AG08395 (cell line): ENCODE measurements at places on chromosomes 7 and 10.

- no peak for DNase-seq
These were observed 14.1 kb upstream of the DLG5 start for GRCh38 chr10:77940627-77941026.

DNA sequence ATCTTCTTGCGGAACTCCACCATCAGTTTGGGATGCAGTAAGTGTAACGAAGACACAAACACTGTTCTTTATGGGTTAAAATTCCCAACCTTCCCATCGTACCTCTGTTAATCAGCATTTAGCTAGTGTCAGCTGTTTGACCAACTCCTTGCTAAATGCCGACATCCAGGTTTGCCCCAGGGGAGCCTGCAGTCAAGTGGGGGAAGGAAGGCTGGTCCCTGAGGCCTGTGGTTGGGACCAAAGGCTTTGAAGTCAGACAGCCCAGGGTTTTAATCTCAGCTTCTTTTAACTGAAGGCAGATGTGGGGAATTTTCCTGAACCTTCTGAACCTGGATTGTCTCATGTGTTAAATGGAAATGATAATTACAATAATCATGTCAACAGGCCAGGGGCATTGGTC lies 443.7 kb downstream of the GLRX3 start:
- no peak for DNase-seq

GRCh38 chr7:133775201-133775600 lies 351.9 kb upstream of the LRGUK start:
- DNase-seq, result no peak

DNA sequence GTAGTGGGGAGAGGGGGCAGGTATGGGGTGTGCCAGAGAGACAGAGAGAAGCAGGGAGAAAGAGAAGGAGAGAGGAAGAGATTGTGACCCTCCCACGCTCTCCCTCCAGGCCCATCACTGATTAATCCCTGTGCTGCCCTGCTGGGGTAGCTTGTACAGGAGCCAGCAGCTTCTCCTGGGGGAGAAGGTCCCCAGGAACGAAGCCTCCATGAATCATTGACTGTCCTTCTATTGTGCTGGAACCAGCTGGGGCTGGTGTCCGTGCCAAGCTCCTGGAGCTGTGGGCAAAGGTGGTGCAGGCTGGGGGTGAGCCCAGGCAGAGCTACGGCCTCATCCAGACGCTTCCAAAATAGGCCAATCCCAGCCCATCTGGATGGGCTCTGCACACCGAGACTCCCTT lies 20.9 kb downstream of the AQP1 start:
- no peak for DNase-seq

DNA sequence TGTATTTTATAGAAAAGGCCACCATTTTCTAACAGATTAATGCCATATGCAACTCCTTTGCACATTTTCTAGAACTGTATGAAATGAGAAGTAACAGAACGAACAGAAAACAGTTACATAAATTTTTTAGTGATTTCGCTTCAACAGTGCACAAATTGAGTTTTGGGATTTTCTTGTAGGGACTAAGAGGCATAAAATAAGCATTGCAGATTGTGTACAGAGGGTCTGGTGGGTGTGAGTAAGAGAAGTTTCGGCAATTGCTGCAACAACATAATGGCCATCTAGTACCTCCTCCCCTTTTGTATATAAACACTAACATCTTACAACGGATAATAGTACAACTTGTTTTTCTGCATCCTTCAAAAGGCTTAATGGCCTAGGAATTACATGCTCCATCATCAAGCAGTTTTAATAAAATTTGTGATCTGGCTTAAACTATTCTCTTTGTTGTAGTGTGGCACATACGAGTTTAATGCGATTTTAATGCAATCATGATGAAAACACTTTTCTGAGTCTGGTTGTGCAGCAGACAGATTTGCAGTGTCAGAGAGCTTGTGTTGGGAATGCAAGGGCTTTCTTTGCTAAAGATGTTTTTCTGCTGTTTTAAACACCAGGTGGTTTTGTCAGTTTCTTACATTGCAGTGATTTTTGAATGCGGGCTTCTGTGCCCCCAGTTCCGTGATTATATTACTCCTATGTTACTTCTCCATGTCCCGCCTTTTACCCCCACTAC lies 2.9 kb downstream of the GLCCI1 start:
- no peak for DNase-seq

- DNase-seq, result peak; percentile 4
These were observed 130.5 kb downstream of the CDK14 start for GRCh38 chr7:90726623-90727022.

- no peak for DNase-seq
These were observed 135.5 kb downstream of the BICC1 start for GRCh38 chr10:58648131-58648530.

GRCh38 chr7:111587410-111588064 lies 25.2 kb upstream of the IMMP2L start:
- DNase-seq, result no peak

DNA sequence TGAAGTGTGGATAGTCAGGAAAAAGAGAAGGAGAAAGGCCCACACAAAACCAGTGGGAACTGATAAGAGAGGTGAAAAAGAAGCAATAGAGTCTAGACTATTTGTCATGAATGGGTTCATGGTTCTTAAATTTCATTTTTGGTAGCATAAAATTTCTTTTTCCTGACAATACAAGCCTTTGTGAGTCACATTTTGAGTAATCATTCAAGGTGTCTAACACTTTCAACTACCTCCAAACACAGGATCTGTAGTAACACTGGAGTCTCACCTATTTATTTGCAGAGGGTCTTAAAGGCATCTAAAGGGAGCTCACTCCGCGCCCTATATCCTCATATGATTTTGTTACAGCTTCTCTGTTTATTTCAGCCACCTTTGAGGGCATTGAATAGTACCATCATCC lies 96.0 kb downstream of the SAMD9 start:
- no peak for DNase-seq
